ENCODE measurements at places on chromosomes 13 and 19. TPM values are rescaled to one million over a fixed set of nuclear protein-coding genes. Genes with fewer than 3 reads are reported as not detected.

Gene FFAR2
- total RNA-seq: not detected

Gene CHAMP1
- total RNA-seq: 14.6 TPM

Gene ZNF850
- total RNA-seq: 11.4 TPM

Gene FXYD3
- not detected for total RNA-seq

Gene INSL3
- not detected for total RNA-seq

Gene EVI5L
- 1.3 TPM for total RNA-seq

Gene PSG11
- total RNA-seq: not detected

Gene CCDC169
- 0.38 TPM for total RNA-seq

Gene MCF2L
- 13.7 TPM for total RNA-seq

Gene FDX2
- total RNA-seq: 21.0 TPM

Gene PBX4
- not detected for total RNA-seq

Gene GIPC1
- 44.3 TPM for total RNA-seq

Gene RUBCNL
- not detected for total RNA-seq

Gene GAS6
- total RNA-seq: 0.11 TPM

Gene TNFRSF19
- total RNA-seq: 47.7 TPM

Gene CNMD
- total RNA-seq: not detected

Gene EDNRB
- total RNA-seq: not detected

Gene CYP2S1
- total RNA-seq: 0.09 TPM

Gene ERICH4
- 1.0 TPM for total RNA-seq

Gene MCOLN1
- 1.9 TPM for total RNA-seq

Gene MISP3
- 5.4 TPM for total RNA-seq

Gene C1QTNF9
- not detected for total RNA-seq

Gene ZNF433
- total RNA-seq: 4.9 TPM

Gene OR7C1
- not detected for total RNA-seq

Gene KLHL1
- not detected for total RNA-seq

Gene CABP5
- total RNA-seq: not detected

Gene FUT2
- total RNA-seq: 0.07 TPM

Gene VSTM1
- total RNA-seq: not detected

Gene LTBP4
- total RNA-seq: 0.86 TPM

Gene KLF1
- total RNA-seq: not detected

Gene PNMA8A
- 0.44 TPM for total RNA-seq

Gene ZNF726
- total RNA-seq: not detected

Gene LILRB3
- total RNA-seq: not detected

Gene CRLF1
- total RNA-seq: 105 TPM

Gene ZNF492
- total RNA-seq: not detected

Gene LSR
- 14.2 TPM for total RNA-seq

Gene OR4F17
- not detected for total RNA-seq

Gene INSR
- 24.2 TPM for total RNA-seq

Gene USPL1
- total RNA-seq: 18.3 TPM

Gene ZNF415
- 0.29 TPM for total RNA-seq
